ENCODE measurements at places on chromosomes 12 and 14.

DNA sequence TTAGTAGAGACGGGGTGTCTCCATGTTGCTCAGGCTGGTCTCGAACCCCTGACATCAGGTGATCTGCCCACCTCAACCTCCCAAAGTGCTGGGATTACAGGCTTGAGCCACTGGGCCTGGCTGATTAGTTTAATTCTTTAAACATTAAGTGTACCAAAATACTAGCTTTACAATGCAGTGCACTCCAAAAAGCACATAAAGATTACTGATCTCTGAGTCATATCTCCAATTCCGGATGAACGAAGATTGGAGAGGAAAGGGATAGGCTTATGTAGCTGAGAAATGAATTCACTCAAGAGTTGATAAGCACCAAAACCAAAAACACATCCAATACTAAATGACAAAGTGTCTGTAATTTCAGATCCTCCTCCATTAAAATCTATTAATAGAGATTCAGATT is 15.1 kb downstream of the NAV3 start:
- DNase-seq, result no peak

GRCh38 chr12:28507033-28507432 is 316.8 kb downstream of the CCDC91 start:
- DNase-seq, result no peak

DNA sequence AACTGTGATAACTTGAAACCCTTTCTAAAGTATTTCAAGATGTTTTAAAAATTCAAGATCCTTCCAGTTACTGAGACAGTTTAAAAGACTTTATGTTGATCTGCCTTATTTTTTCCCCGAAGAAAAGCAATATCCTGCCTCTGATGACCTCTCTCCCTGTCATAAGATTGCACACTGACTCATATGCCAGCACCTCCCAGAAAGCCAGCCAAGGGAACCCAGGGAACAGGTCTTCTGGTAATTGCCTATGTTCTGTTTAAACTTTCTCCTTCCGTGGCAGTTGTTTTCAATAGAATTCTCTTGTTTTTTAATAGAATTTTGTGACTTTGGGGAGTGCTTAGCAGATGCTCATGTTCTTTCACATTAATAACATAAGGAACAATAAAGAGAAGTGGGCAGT is 300.2 kb upstream of the PRKD1 start:
- DNase-seq, result no peak

GRCh38 chr12:101942250-101942605 is 64.8 kb downstream of the DRAM1 start:
- no peak for DNase-seq

DNA sequence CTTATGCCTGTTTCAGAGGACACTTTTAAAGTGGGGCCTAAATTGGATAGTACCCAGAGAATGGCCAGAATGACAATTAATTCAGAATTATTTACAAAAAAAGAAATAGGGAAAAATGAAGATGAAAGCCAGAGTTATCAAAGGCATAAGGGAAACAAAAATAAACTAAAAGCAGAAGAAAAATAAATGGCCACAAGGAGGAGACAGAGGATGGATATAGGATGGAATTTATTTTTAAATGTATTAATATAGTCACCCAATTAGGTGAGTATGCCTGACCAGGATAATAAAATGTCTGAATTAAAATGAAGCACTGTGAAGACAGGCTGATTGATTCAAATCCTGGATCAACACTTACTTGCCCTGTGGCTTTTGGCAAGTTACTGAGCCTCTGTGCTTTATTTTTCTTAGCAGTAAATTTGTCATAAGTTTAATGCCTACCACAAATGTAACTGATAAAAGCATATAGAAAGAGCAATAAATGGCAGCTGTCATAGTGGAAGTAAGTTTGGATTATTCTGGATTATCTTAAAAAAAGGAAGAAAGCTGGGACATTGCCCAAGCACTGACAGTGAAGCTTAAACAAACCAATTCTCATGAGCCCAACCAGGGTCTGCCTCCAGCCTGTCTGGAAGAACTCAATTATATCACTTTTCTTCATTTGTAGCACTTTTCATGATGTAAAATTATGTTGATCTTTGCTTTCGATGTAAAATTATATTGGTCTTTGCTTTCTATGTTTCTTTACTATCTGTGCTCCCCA is 3.5 kb downstream of the CLEC9A start:
- no peak for DNase-seq

GRCh38 chr12:13465635-13466034 is 269.1 kb downstream of the EMP1 start:
- DNase-seq, result no peak

DNA sequence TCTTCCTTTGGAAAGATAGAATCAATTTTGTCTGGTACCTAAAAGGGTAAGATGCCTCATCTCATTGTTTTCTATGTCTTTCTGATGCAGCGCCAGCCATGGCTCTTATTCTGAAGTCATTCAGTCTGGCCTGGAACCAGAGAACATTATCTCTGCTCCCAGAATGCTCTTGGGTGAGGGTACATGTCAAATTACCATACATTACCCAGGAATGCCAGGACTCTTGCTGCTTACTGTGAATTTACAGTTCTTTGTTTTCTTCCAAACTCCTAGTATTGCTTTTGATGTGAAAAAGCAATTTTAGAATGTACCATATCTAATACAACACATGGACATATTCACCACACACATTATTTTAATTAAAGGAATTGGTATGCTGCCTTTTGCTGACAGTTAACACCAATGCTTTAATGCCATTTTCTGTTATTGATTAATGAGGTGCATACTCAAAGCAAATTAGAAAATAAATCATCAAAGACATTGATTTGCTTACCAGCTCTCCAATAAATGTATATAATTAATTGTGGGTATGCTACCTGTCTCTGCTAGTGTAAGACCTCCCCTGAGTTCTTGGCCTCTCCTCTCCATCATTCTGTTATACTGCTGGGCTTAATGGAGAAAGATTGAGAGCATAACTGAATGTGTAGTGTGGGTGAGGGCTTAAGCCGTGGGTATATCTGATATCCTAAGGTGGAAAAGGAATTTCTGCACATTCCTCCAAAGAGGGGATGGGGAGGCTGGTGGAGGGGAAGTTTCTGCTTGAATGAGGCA is 337.7 kb downstream of the C12orf75 start:
- no peak for DNase-seq

DNA sequence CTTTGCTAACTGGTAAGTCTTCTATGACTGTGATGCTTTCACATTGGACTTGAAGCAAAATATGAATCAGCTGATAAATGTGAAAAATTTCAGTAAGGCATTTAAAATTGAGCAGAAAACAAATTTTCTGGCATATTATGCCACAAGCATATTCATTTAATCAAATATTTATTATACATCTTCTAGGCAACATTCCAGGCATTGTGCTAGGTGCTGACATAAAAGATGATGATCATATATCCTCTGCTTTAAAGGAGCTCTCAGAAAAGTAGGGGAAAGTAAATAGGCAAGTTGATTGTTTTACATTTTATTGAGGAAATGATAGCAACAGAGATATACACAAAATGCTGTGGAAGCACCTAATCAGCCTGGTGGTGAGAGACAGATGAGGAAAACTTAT is 248.9 kb downstream of the SLC16A7 start:
- no peak for DNase-seq

- DNase-seq, result no peak
Measured at GRCh38 chr14:78242086-78242485, 71.9 kb downstream of the NRXN3 start.
